Pancreas (tissue), 10 donors: ENCODE measurements at places on chromosomes 13 and 19. TPM values are rescaled to one million over a fixed set of nuclear protein-coding genes. Genes with fewer than 3 reads are reported as not detected.

- no peak for DNase-seq
- H3K27ac ChIP-seq, result no peak overlapping the region
- no peaks in the 10 kb centered on the region for H3K27me3 ChIP-seq
- no peaks in the 10 kb centered on the region for H3K36me3 ChIP-seq
- H3K4me1 ChIP-seq, result no peaks in the 10 kb centered on the region
- no peak overlapping the region for H3K4me3 ChIP-seq
Measured at GRCh38 chr13:70469077-70469476, 360.8 kb upstream of the KLHL1 start.

- no peaks in the 10 kb centered on the region for H3K27me3 ChIP-seq
- no peak for DNase-seq
- H3K4me1 ChIP-seq, result no peaks in the 10 kb centered on the region
Measured at GRCh38 chr13:20400774-20401173, 124.9 kb downstream of the CRYL1 start.

- no peaks in the 10 kb centered on the region for H3K4me1 ChIP-seq
- H3K27ac ChIP-seq, result no peak overlapping the region
- no peaks in the 10 kb centered on the region for H3K36me3 ChIP-seq
Measured at GRCh38 chr13:66659701-66660467, 570.3 kb downstream of the PCDH9 start.

GRCh38 chr19:38733493-38734175 lies 10.6 kb downstream of the CAPN12 start:
- no peaks in the 10 kb centered on the region for H3K27me3 ChIP-seq
- peaks cover 20% of the 10 kb centered on the region for H3K4me1 ChIP-seq
- no peak overlapping the region for H3K4me3 ChIP-seq

DNA sequence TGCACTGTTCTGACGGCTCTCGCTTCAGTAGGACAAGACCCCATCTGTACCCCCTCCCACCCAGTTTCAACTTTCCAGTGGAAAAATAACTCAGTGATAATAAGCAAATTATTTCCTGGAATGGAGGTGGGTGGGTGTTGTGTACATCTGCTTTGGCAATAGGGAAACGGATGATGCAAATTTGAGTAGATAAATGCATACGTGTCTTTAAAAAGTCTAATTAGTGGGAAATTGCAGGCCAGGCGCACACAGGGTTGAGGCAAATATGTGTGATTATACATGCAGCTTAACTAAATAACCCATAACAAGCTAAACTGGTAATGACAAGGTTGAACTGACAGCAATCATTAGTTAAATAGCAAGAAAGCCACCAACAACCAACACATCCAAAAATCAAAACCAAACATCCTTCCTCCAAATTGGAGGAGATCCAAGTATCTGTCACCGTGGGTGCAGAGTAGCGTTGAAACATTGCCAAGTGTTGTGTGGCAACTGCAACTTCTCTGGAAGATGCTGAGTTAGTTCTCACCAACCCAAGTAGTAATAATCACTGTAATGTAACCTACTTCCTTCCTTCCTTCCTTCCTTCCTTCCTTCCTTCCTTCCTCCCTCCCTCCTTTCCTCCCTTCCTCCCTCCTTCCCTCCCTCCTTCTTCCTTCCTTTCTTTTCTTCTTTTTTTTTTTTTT lies 54.6 kb downstream of the TRPM4 start:
- no peaks in the 10 kb centered on the region for H3K27me3 ChIP-seq
- H3K4me3 ChIP-seq, result no peak overlapping the region
- H3K36me3 ChIP-seq, result no peaks in the 10 kb centered on the region
- no peak overlapping the region for H3K27ac ChIP-seq
- no peaks in the 10 kb centered on the region for H3K4me1 ChIP-seq
- DNase-seq, result no peak

DNA sequence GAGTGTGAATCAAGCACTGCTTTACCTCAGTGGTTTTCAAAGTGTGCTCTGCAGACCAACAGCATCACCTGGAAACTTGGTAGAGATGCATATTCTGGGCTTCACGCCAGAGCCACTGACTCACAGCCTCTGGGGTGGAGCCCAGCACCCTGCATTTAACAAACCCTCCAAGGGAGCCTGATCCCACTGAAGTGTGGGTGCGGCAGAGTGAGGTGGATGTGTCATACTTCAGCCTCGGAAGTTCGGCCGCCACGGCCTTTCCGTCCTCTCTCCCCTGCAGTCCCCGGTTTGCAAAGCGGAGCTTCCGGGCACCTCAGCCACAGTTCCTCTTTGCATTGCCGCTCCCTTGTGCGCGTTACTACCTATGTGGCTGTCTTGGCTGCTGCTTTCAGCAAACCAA lies 33.3 kb upstream of the MICU2 start:
- DNase-seq, result no peak
- H3K36me3 ChIP-seq, result no peaks in the 10 kb centered on the region
- H3K4me3 ChIP-seq, result no peak overlapping the region
- no peaks in the 10 kb centered on the region for H3K4me1 ChIP-seq
- H3K27me3 ChIP-seq, result no peaks in the 10 kb centered on the region

DNA sequence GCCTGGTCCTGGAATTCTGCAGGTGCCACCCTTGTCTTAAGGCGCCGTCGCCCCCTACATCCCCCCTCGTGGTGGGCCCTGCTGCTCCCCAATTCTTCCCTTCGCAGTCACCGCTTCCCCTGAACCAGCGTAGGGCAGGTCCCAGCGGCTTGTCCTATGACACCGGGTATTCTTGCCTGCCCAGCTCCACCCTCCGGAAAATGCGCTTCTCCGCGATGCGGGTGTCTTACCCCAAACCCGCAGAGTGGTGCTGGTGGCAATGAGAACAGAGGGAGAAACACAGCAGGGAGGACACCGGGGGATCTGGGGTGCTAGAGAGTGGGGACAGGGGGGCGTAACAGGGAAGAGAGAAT lies 9.0 kb downstream of the ZNF808 start:
- H3K36me3 ChIP-seq, result peaks cover 9% of the 10 kb centered on the region
- no peak overlapping the region for H3K27ac ChIP-seq
- no peaks in the 10 kb centered on the region for H3K27me3 ChIP-seq
- no peaks in the 10 kb centered on the region for H3K4me1 ChIP-seq
- no peak overlapping the region for H3K4me3 ChIP-seq
- DNase-seq, result peak; percentile 39

Gene NLRP4
- total RNA-seq, result not detected

DNA sequence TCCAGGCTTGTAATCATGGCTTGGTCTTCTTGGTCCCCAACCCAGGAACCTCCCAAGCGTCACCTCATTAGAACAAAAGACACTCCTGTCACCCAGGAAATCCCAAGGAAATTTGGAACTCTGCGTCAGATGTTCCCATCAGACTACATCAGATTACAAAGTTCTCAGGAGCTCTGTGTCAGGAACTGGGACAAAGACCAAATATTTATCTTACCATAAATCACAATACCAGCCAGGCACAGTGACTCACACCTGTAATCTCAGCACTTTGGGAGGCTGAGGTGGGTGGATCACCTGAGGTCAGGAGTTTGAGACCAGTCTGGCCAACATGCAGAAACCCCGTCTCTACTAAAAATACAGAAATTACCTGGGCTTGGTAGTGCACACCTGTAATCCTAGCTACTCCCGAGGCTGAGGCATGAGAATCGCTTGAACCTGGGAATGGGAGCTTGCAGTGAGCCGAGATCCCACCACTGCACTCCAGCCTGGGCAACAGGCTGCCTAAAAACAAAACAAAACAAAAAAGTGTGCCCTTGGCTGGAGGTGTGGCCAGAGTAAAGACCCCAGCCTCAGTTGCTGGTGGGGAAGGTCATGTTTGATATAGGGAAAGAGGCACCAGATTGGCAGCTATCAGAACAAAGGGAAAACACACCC lies 16.7 kb upstream of the CCDC124 start:
- H3K4me1 ChIP-seq, result peaks cover 6% of the 10 kb centered on the region
- no peak overlapping the region for H3K4me3 ChIP-seq
- no peaks in the 10 kb centered on the region for H3K36me3 ChIP-seq
- H3K27ac ChIP-seq, result no peak overlapping the region
- DNase-seq, result no peak
- H3K27me3 ChIP-seq, result no peaks in the 10 kb centered on the region

Gene WDR18
- 26.2 TPM for total RNA-seq

Gene LYL1
- 1.1 TPM for total RNA-seq

DNA sequence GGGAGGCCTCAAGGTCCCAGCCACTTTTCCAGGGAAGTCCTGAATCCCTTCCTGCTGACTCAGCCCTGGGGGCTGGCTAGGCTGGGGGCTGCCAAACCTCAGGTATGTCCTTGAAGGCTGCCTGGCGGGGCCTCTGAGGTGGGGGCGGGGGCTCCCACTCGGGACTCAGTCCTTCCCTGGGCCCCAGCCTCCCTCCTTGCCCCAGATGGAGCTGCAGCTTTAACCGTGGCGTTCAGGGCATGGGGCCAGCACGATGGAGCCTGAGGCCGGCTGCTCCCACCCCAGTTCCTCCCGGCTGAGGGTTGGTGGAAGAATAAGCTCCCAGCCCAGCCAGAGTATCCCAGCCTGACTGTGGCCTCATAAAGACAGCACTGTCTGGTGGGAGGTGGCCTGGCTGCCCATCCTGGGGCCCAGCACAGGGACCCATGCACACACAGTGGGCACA lies 12.4 kb downstream of the CILP2 start:
- H3K4me3 ChIP-seq, result no peak overlapping the region
- no peak overlapping the region for H3K27ac ChIP-seq
- no peaks in the 10 kb centered on the region for H3K36me3 ChIP-seq

- H3K4me3 ChIP-seq, result no peak overlapping the region
- no peak overlapping the region for H3K27ac ChIP-seq
- DNase-seq, result no peak
- no peaks in the 10 kb centered on the region for H3K36me3 ChIP-seq
Measured at GRCh38 chr13:85137516-85137915, 661.7 kb downstream of the SLITRK6 start.

Gene TMEM143
- 5.5 TPM for total RNA-seq

Gene MCEMP1
- total RNA-seq, result 0.84 TPM

DNA sequence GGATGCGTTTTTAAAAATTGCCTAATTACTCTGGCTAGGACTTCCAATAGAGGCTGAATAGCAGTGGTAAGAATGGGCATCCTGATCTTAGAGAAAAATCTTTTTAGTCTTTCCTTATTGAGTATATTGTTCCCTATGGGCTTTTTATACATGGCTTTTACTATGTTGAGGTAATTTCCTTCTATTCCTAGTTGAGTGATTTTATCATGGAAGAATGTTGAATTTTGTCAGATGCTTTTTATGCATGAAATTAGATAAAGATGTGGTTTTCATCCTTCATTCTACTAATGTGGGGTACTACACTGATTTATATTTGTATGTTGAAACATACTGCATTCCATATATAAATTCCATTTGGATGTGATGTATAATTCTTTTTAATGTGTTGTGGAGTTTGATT lies 2673.8 kb downstream of the PCDH9 start:
- no peak for DNase-seq
- H3K36me3 ChIP-seq, result no peaks in the 10 kb centered on the region
- H3K4me1 ChIP-seq, result no peaks in the 10 kb centered on the region
- H3K27ac ChIP-seq, result no peak overlapping the region

GRCh38 chr13:99819967-99820366 lies 151.6 kb downstream of the ZIC5 start:
- H3K36me3 ChIP-seq, result no peaks in the 10 kb centered on the region
- DNase-seq, result no peak
- no peaks in the 10 kb centered on the region for H3K27me3 ChIP-seq
- no peaks in the 10 kb centered on the region for H3K4me1 ChIP-seq
- no peak overlapping the region for H3K4me3 ChIP-seq

Gene CCDC61
- total RNA-seq, result 8.3 TPM

- H3K4me1 ChIP-seq, result no peaks in the 10 kb centered on the region
- no peaks in the 10 kb centered on the region for H3K36me3 ChIP-seq
- H3K4me3 ChIP-seq, result no peak overlapping the region
Measured at GRCh38 chr19:42846597-42846996, 32.9 kb downstream of the PSG1 start.

Gene PPP1R13L
- 32.6 TPM for total RNA-seq

DNA sequence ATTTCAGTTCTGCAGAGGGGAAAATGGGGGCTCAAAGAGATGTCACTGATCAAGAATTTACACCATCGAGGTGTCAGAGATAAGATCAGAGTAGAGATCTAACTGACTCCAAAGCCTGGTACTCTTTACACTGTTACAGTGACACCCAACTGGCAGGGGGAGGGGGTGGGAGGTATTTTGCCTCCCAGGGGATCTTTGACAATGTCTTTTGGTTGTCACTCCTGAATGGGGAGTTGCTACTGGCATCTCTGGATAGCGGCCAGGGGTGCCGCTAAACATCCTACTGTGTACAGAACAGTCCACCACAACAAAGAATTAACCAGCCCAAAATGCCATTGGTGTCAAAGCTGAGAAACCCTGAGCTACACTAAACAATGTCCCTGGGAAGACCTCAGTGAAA lies 3.1 kb downstream of the FPR3 start:
- no peaks in the 10 kb centered on the region for H3K36me3 ChIP-seq
- no peak overlapping the region for H3K4me3 ChIP-seq
- no peaks in the 10 kb centered on the region for H3K27me3 ChIP-seq
- no peak for DNase-seq
